ENCODE measurements at places on chromosomes 11 and 22. TPM values are rescaled to one million over a fixed set of nuclear protein-coding genes. Genes with fewer than 3 reads are reported as not detected.

Gene BRD1
- total RNA-seq, result 33.7 TPM

Gene GAL
- 5.3 TPM for total RNA-seq

Gene SLC22A6
- total RNA-seq, result not detected

Gene CCDC73
- total RNA-seq, result under 0.01 TPM

Gene GPR83
- total RNA-seq, result 0.10 TPM

Gene OSM
- total RNA-seq, result 1.3 TPM

Gene CDCA5
- 4.1 TPM for total RNA-seq

Gene CD44
- 319 TPM for total RNA-seq

Gene IL17REL
- not detected for total RNA-seq

Gene WNT7B
- total RNA-seq, result 4.3 TPM

Gene EMID1
- total RNA-seq, result 18.5 TPM

Gene CRYBB2
- not detected for total RNA-seq

Gene PATE2
- not detected for total RNA-seq

Gene TRIM34
- total RNA-seq, result 5.2 TPM

Gene NLRP14
- 0.20 TPM for total RNA-seq

Gene DDTL
- total RNA-seq, result 0.20 TPM

Gene DTX4
- total RNA-seq, result 14.3 TPM

Gene HTR3B
- total RNA-seq, result not detected

Gene KCNQ1OT1
- total RNA-seq, result 12.0 TPM
